ENCODE measurements at places on chromosomes 7 and 10.

DNA sequence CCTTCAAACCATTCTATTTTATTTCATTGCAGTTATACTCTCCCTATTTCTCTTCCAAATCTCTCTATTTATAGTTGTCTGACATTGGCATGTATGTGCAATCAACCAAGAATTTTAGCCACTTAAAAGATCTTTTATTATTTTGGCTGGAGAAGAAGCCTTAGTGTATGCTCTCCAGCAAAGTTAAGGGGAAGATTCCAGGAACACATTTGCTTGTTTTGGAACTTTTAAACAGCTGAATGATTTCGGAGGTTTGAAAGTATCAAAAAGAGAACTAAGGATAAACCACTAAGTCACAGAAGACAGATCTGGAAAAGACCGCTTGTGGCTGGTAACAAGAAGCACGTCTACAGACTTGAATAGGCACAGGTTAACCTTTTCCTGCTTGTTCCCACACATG lies 182.2 kb upstream of the FZD1 start:
- DNase-seq: peak; percentile 65

- DNase-seq: peak; percentile 65
These were observed 437.4 kb upstream of the GALNT17 start for GRCh38 chr7:70694434-70694970.

GRCh38 chr10:126302826-126303665 lies 85.2 kb downstream of the ADAM12 start:
- peak; percentile 71 for DNase-seq

DNA sequence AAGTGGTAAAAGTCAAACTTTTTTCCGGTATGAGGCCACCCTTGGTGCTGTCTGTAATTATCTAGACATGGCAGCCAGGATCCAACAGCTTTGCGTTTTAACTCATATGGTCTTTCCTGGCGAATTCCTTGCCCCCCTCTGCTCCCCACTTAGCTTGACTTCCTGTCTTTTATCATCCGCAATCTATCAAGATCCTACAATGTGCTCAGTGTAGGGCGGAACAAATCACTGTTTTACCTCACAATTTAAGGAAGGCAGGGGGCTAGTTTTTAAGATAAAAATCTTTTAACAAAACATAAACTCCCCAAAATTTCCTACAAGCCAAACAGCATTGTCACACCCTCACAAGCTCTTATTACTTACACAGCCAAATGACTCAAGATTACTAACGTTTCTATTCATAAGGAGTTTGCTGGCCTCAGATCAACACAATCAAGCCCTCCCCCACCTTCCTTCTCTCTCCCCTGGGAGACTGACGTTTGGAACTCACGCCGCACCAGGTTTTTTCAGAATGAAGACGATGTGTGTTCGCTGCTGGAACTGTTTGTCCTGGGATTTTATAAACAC lies 1.3 kb upstream of the CDK14 start:
- DNase-seq: peak; percentile 58

- peak; percentile 60 for DNase-seq
These were observed 155.7 kb downstream of the PTPRN2 start for GRCh38 chr7:158431941-158432347.

Measured in lung (tissue), 17 donors.